Activated CD8-positive, alpha-beta memory T cell treated with anti-CD3 and anti-CD28 coated beads for 48 hours (primary cell): ENCODE measurements at places on chromosomes 12 and 14.
A peak's percentile ranks its signal among the peaks of the same experiment; 100 is the strongest.

GRCh38 chr12:114759635-114760034 lies 75.7 kb upstream of the TBX3 start:
- no peak for DNase-seq

GRCh38 chr12:70317781-70318180 lies 48.3 kb upstream of the KCNMB4 start:
- DNase-seq = no peak

DNA sequence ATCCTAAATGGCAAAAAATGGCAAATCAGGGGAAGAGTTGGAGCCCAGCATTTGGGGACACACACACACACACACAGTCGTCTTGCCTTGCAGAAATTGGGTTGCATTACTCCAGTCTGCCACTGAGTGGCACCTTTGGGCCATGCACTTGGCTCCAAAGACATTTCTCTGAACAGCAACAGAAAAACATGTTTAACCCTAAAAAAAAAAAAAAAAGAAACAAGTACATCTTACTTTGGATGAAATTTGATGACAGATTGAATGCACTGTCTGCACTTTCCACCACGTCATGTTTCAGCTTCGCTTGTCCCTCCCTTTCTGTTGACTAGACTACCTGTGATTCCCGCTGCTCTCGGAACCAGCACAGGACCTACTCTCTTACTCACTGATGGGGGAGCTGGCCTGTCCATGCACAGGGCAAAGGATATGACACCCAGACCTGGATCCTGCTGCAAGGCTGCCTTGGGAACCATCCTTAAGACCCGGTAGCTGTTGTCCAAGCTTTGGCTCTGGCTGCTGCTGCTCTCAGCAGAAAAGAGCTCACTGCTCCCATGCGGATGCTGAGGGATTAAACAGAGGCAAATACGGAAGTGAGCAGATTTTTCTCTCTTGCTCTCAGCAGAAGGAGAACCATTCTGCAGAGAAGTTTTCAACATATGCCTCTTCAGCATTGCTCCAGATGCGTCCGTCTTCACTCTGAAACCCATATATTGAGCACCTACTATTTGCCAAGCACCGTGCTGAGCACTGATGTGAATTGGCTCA lies 376.8 kb downstream of the DPF3 start:
- peak; percentile 33 for DNase-seq

DNA sequence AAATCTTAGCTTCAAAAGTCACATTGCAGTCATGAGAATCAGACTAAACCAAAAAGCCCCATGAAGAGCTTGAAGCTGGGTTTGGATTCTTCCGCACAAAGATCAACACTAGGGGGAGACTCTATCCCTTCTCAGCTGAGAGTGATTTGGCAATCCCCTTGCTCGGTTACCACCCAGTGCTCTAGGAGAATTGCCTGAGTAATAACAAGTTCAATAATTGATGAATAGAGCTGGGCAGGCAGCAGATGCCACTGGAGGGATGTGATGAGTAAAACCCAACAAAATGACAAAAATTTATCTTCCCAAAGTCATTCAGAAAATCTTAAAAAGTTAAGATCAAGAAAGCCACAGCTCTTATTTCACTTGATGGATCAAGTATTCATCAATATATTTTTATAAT lies 185.6 kb upstream of the ARID2 start:
- DNase-seq = no peak

- no peak for DNase-seq
Observed at GRCh38 chr12:3242199-3242863, 165.2 kb downstream of the TSPAN9 start.

- no peak for DNase-seq
Observed at GRCh38 chr14:93219103-93219726, 12.2 kb downstream of the UBR7 start.

- no peak for DNase-seq
Observed at GRCh38 chr14:100140452-100141078, 18.9 kb downstream of the DEGS2 start.

GRCh38 chr14:106790189-106791036 lies 1264.0 kb downstream of the TMEM121 start:
- peak; percentile 81 for DNase-seq

GRCh38 chr12:62379026-62379722 lies 87.5 kb upstream of the MON2 start:
- no peak for DNase-seq
